Activated naive CD4-positive, alpha-beta T cell treated with anti-CD3 and anti-CD28 coated beads, Interleukin-2, amount 10 ng/mL, durations not matched to agents 7 days and 5 days (primary cell): ENCODE measurements at places on chromosomes 4 and X.

GRCh38 chr4:153294631-153295030 is 49.9 kb upstream of the MND1 start:
- no peak for DNase-seq

DNA sequence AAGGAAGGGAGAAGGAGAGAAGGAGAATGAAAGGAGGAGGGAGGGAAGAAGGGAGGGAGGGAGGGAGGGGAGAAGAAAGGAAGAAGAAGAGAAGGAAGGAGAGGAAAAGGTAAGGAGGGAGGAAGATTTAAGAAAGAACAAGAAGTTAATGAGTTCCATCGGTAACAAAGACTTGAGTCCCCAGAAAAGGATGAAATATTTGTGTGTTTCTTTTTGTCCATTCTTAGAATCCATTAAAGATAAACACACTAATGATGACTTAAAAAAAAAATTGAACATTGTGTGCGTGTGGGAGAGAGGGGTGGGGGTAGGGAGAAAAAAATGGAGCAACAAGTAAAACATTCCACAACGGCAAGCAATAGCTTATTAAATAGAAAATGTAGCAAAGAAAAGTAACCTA is 131.4 kb downstream of the THOC2 start:
- no peak for DNase-seq

GRCh38 chrX:153861151-153861550 is 24.8 kb downstream of the L1CAM start:
- DNase-seq, result no peak

DNA sequence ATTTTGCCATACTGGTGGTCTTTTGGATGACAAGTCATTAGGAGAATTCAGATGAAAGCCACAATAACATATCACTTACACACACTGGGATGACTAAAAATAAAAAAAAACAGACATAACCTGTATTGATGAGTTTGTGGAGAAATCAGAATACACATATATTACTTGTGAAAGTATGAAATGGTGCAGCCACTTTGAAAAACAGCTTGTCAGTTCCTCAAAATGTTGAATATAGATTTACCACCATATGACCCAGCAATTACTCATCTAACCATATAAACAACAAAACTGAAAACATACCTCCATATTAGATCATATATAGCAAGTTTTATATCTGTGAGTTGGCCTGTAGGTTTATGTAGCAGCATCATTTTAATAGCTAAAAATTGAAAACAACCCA is 608.7 kb downstream of the TLL1 start:
- DNase-seq, result no peak

- no peak for DNase-seq
Observed at GRCh38 chrX:107119283-107119682, 661 bp upstream of the RBM41 start.

DNA sequence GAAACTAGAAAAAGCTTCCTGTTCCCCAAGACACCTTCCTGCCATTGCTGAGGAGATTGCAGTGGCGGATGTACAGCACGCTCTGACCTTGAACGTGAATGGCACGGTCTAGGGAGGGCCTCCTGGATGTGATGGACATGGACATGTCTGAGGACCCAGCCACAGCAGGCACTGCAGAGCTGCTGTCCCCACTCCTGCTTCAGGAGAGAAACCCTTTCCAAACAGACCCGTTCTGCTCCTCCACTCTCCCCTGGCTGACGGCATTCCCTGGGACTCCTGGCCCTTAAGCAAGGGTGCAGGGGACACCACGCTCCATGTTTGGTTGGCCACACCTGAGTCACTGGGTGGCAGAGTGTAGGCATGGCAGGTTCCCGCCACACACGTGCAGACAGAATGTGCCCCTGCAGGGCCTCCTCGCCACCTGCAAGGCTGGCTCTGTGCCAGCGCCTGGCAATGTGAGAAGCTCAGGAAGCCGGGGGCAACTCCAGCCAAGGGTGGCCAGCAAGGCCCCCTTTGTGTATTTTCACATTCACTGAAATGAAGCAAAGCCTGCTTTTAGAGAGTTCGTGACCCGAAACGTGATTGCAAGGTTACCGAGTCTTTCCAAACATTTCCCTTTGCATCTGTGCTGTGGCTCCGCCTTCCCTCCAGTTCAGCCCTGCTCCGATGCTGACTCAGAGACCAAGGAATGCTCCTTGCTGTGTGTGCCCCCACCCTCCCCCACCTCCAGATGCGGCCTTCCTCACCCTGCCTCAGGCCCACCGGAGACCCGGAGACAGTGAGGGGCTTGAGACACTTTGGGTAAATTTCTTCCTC is 46.1 kb downstream of the HTRA3 start:
- DNase-seq, result no peak

- no peak for DNase-seq
Observed at GRCh38 chr4:71293705-71294104, 45.1 kb upstream of the SLC4A4 start.

- DNase-seq, result no peak
Observed at GRCh38 chr4:98618680-98619079, 39.7 kb downstream of the TSPAN5 start.

GRCh38 chr4:8188743-8189550 is 10.1 kb upstream of the SH3TC1 start:
- DNase-seq, result no peak

DNA sequence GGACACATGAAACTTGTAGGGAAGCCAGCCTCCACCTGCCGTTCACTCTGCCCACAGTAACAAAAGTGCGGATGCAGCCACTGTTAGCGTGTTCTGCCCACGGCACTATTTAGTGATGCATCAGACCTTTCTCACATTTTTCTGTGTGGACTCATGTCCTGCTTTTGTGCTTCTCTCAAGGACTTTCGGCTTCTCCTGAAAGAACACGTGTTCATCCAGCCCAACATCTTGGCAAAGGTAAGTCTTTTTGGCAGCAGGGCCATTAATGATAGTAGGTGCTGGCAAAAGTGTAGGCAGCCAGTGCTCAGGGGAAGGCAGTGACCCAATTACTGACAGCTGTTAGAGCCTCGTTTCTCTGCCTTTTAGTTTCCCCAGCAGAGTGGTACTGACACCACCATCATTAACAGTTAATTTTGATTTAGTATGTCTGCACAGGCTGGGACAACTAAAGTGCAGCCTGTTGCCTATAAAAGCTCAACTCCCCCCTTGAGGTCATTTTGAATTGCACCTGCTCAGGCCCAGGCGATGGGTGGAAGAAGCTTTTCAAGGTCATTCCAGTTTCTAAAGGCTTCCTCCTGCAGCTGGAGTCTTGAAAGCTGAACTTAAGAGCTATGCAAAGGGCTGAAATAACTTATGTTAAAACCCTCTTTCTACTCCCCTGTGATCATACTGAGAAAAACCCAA is 54.5 kb upstream of the HPSE start:
- DNase-seq, result no peak

DNA sequence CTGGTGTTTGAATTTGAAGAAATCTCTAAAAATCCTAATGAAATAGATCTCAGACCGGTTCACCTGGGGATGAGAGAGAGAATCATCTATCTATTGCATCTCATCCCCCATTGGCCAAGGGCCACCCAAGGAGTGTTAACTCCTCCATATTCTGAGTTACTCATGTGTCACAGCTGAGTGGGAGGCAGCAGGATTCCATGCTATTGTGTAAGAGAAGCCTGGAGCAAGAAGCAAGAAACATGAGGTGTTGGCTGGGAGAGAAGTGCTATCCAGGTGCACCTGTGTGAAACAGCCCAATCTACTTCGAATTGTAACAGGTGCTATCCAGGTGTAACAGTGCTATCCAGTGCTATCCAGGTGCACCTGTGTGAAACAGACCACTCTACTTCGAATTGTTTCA is 150.3 kb upstream of the MAOA start:
- no peak for DNase-seq

- DNase-seq, result no peak
Observed at GRCh38 chrX:39755143-39756032, 342.4 kb downstream of the BCOR start.

- DNase-seq, result no peak
Observed at GRCh38 chrX:3598709-3599108, 114.7 kb downstream of the PRKX start.

DNA sequence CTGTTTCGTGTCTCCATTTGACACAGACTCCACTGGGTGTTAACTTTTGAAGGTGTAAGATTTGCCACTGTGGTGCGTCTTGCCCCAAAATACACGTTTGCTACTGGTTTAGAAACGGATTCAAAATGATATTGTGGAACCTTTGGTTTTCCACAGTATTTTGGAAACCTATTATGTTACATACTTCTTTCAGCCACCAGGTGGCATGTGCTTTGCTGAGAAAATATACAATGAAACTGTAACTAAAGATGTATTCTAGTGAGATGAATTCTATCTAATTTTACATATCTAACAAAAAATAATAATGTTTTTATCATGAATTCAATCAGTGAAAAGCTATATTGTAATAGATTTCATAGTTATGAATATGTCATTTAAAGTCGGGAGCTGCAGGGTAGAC is 28.4 kb upstream of the SLITRK4 start:
- no peak for DNase-seq

- DNase-seq, result no peak
Observed at GRCh38 chr4:7013175-7013574, 30.0 kb upstream of the TADA2B start.

DNA sequence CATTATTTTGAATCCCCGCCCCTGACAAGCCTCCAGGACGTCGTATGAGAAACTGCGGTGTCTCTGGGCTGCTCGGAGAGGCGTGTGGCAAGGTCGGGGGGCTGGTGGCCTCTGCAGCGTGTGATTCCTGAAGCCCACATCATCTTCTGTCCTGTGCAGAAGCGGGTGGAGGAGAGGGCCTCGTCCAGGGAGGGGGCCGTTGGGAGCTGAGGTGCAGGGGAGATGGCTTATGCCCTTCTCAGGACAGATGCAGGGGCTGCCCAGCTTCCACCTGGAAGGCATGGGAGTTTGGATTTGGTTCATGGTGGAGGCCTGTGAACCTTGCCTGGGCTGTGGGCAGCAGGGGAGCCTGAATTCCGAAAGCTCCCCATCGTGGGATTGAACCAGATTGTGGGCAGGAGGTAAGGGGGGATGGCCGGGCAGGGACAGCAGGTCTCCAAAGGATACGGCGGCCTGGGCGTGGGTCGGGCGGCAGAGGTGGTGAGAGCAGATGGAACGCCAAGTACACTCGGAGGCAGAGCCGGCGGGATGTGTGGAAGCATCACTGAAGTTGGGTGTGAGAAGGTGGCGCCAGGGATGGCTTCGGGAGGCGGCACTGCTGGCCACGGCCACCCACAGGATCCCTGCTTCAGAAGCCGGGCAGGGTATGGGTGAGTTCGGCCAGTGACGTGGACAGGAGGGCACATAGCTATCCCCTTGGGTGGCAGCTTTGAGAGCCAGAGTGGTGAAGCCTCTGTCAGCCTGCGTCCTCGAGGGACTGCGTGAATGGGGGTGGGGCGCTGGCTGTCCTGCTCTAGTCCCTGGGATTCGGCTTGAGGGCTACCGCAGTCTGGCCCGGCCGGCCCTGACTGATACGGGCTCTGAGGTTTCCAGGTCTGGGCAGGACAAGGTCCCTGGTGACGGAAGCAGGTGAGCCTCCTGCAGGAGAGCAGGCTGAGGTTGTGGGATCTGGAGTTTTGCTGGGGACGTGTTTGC is 76.3 kb upstream of the ADRA2C start:
- DNase-seq, result peak; percentile 15

DNA sequence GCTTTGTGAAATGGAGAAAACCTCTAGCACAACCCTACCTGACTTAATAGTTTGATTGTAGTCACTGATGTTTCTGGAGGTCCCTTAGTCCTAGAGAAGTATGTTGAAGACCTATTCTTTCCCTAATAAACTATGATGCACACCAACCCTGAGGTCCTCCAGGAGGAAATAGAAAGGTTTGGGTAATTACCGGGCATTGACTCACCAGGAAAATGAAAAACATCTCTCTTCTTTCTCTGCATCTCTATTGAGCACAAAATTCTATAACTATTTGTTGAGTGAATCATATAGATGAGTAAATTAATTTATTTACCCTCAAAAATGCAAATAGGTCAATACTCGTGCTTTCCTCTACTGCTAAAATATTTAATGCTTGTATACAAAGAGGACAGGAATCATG is 582.4 kb upstream of the FAM241A start:
- no peak for DNase-seq

DNA sequence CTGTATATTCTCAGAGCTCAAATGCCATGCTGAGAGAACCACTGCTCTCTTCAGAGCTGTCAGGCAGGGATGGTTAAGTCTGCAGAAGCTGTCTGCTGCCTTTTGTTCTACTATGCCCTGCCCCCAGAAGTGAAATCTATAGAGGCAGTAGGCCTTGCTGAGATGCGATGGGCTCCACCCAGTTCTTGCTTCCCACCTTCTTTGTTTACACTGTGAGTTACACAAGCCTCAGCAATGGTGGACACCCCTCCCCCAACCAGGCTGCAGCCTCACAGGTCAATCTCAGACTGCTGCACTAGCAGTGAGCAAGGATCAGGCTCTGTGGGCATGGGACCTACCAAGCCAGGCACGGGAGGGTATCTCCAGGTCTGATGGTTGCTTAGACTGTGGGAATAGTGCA is 271.6 kb downstream of the CENPC start:
- no peak for DNase-seq

GRCh38 chrX:104045642-104046041 is 5.9 kb downstream of the H2BW2 start:
- no peak for DNase-seq

DNA sequence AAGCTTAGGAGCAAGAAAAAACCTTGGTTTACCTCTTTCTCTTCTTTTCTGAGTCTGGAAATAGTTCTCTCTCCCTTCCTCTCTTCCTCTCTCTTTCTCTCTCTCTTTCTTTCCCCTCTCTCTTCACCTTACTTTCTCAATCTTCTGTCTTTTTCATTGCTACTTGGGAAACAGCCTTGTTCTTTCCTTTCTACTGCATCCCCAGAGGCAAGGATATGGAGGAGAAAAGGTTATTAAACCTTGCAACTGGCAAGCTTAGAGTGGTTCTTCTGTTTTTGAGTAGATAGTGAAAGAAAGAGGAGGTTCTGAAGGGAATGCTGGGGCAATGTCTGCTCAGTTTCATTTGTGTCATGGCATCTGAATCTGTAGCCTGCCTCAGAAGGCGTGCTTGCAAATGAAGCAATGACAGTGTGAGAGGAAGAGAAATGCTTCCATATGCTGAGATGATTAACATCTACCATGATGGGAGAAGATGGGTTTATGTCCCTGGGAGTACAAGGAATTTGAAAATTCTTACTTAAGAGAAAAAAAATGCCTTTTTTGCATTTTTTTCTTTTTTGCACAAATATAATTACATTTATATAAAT is 190.6 kb downstream of the CEP135 start:
- DNase-seq, result no peak

- no peak for DNase-seq
Observed at GRCh38 chr4:635851-636627, 10.7 kb downstream of the PDE6B start.

DNA sequence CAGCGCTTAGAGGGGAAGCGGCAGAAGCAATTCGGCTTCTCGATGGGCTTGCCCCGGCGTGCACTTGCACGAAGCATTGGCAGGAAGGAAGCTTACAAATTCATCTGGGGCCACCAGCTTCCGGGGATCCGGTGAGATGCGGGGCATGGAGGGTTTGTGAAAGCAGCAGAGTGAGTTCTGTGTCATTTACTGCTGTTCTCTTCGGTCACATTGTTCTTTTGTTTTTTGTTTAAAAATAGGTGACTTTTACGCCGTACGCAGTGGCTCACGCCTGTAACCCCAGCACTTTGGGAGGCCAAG is 47.0 kb downstream of the ASMT start:
- no peak for DNase-seq

GRCh38 chr4:165827018-165827417 is 46.0 kb upstream of the TLL1 start:
- no peak for DNase-seq

GRCh38 chr4:130479020-130479419 is 1383.1 kb downstream of the C4orf33 start:
- no peak for DNase-seq
